Large intestine (tissue), 12 donors: ENCODE measurements at places on chromosomes 16 and 17. TPM values are rescaled to one million over a fixed set of nuclear protein-coding genes. Genes with fewer than 3 reads are reported as not detected.

PABPN1L gene
- polyA plus RNA-seq: 0.12 TPM

ANKFN1 gene
- polyA plus RNA-seq: 0.24 TPM

CANT1 gene
- 52.1 TPM for polyA plus RNA-seq

HBQ1 gene
- polyA plus RNA-seq: 0.73 TPM

SPN gene
- polyA plus RNA-seq: 6.8 TPM

OR4D1 gene
- 0.01 TPM for polyA plus RNA-seq

KRTAP3-1 gene
- polyA plus RNA-seq: not detected

PYDC1 gene
- polyA plus RNA-seq: 0.19 TPM

NPIPB13 gene
- 17.6 TPM for polyA plus RNA-seq

SLC7A5 gene
- 15.0 TPM for polyA plus RNA-seq

TRIM65 gene
- polyA plus RNA-seq: 18.7 TPM

CNTD1 gene
- polyA plus RNA-seq: 3.0 TPM

CIBAR2 gene
- polyA plus RNA-seq: 0.30 TPM

FOXF1 gene
- 22.3 TPM for polyA plus RNA-seq
